ENCODE measurements at places on chromosomes 1 and 21.

DNA sequence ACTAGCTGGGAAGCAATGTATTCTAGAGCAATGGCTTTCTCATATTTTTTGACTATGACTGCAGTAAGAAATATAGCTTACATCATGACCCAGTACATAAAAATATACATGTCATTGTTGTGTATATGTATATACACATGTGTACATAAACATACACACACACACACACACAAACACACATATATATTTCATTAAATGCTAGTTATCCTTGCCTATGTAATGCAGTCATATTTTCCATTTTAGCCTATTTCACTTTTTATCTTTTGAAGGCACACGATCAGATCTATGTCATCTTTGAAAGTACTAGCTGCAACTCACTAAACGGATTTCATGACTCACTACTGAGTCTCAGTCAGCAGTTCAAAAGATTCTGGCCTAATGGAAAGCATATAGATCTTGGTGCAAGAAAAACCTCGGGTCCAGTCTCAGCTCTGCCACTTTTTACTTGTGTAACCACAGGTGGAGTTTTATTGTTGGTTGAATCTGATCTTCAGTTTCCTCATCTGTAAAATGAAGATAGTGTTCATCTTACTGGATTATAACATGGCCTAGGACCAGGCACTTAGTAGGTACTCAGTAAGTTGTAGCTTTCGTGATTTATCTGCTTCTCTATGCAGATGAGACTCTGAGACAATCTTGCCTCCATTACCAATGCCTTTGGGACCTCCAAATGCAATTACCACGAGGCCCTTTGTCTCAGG lies 325.6 kb downstream of the RRAGC start:
- DNase-seq: no peak

DNA sequence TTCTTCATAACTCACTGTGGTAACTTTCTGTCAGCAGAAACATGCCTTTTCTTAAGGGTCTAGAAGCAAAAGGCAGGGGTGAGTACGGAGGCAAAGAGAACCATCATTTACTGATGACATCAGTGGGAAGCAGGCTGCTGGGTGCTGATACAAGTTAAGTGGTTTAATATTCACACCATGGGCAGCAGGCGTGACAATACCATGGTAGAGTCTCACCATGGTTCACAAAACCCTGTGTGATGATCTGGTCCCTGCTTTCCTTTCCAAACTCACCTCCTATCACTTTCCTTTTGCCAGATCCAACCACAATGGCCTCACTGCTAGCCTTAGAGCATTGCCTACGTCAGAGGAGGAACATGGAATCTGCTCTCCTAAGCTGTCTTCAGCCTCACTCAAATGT lies 8.7 kb downstream of the MAB21L3 start:
- DNase-seq: no peak

GRCh38 chr1:57882934-57883641 lies 459.2 kb upstream of the DAB1 start:
- no peak for DNase-seq

DNA sequence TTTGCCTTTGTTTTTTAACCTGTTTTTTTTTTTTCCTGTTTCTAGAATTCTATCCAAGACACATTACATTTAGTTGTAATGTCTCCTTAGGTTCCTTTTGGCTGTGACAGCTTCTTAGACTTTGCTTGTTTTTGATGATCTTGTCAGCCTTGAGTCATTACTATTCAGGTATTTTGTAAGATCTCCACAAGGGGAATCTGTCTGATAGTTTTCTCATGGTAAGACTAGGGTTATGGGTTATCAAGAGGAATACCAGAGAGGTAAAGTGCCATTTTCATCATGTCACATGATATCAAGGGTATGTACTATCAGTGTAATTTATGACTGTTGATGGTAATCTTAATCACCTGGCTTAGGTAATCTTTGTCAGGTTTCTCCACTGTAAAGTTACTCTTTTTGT lies 99.1 kb upstream of the GFI1 start:
- no peak for DNase-seq

- no peak for DNase-seq
Observed at GRCh38 chr1:21385022-21385421, 54.9 kb upstream of the NBPF3 start.

DNA sequence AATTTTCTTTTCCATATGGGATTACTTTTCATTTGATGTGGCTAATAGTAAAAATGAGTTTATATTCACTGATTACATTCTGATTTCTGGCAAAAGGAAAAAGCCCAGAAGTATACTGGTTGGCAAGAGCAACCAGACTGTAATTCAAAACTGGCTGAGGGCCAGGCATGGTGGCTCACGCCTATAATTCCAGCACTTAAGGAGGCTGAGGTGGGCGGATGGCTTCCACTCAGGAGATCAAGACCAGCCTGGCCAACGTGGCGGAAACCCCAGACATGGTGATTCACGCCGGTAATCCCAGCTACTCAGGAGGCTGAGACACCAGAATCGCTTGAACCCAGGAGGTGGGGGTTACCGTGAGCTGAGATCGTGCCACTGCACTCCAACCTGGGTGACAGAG lies 14.5 kb downstream of the SYT11 start:
- no peak for DNase-seq

DNA sequence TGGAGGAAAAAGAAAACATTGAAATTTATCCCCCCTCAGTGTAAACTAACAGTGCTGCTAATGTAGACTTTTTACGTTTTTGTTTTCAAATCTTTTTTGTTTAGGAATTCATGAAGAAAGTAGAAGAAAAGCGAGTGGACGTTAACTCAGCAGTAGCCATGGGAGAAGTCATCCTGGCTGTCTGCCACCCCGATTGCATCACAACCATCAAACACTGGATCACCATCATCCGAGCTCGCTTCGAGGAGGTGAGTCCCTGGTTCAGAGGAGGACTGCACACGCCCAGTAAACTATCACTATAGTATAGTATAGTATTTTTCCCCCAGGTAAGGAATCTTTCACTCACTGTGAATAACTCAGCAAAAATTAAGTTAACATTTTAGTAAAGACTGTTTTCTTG lies 37.8 kb upstream of the BMP8A start:
- DNase-seq: no peak

GRCh38 chr1:109069294-109069693 lies 6.5 kb downstream of the TAF13 start:
- no peak for DNase-seq

DNA sequence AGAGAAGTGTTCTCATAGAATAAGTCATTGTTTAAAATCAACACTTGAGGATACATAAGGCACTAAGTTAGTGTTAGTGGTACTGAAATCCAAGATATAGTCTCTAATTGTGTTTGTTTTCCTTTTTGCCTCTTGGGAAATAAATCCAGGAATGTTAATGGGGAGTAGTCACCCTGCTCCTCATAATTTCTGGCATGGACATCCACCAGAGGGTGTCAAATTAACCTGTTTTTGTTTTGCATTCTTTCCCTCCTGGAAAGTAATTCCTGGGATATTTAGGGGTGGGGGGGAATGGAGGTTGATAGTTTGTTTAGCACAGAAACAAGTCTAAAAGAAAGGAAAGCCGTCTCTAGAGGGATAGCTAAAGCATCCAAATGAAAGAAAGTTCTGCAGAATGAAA lies 87.8 kb upstream of the MAP1LC3C start:
- DNase-seq: no peak

DNA sequence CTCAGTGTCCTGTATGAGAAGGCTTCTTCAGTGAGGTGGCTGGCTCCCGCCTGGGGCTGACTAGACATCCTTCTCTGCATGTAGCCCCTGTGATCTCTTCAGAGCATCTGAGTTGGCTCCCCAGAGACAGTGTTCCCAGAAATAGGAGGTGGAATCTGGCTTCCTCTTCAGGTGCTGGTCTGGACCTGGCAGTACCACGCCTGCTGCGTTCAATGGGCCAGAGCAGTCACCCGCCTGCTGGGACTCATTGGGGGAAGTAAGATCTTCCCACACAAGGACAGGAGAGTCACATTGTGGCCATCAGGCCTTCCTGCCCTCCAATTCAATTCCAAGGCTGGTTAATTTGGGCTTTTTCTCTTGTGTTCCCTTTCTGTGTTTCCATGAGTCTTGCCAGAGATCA lies 51.0 kb downstream of the ADARB1 start:
- no peak for DNase-seq

GRCh38 chr1:34978921-34979320 lies 6.2 kb downstream of the TMEM35B start:
- no peak for DNase-seq

DNA sequence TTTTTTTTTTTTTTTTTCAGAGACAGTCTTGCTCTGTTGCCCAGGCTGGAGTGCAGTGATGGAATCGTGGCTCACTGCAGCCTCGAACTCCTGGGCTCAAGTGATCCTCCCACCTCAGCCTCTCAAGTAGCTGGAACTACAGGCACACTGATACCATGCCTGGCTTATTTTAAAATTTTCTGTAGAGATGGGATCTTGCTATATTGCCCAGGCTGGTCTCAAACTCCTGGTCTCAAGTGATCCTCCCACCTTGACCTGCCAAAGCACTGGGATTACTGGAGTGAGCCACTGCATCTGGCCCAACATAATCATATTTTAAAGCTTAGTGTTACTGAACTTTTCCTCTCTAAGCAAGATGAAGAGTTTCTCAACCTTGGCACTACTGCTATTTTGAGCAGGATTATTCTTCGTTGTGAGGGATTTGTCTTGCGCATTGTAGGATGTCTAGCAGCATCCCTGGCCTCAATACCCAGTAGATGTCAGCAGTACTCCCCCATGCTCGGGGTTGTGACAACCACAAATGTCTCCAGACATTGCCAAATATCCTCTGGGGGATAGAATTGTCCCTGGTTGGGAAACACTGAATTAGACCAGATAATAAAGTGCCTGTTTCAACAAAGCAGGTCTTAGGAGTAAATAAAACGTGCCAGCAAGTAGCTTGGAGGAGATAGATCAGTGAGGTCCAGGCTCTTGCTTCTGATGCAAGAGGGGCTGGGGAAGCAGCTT lies 15.1 kb upstream of the THRAP3 start:
- DNase-seq: no peak

DNA sequence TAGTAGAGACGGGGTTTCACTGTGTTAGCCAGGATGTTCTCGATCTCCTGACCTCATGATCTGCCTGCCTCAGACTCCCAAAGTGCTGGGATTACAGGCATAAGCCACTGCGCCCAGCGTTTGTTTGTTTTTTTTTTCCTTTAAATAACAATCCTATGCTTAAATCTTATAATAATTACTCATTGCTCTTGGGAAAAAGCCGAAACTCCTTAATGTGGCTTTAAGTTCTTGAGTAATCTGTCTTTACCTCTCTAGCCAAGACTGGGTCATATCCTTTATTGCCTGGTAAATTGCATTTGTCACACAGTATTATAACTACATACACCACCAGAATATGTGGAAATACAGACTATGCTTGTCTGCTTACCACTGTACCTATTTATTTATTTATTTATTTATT lies 97.1 kb downstream of the MACF1 start:
- no peak for DNase-seq

DNA sequence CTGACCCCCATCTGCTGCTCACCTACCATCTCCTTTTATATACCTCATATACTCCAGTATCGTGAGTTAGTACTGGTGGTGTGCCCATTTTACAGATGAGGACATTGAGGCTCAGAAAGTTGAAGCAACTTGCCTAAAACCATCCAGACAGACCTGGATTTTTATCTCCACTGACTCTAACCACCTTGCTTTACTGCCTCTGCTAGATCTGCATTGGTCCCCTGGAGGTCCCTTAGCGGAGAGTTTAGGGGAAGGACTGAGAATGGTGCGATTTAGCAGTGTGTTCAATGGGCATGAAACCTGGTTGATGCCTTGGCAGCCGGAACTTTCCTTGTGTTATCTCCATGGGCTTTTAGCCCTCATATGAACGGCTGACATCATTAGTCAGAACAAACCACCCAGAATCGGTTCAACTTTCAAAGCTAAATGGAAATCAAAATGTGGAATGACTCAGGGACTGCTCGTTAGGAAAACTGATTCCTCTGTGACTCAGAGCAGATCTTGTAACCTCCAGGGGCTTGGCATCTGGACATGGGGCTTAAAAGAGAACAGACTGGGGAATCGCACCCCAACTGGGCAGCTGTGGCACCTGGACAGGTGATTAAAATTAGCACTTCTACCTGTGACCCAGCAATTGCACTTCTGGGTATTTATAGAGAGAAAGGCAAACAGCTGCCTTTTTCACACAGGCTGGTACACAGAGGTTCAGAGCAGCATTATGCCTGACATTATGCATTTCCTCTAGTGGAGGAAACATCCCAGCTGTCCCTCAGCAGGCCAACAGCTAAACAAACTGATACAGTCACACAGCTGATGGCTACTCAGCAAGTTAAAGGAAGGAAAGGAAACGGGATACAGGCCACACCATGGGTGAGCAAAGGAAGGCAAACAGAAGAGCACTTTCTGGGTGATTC lies 25.3 kb downstream of the TMEM51 start:
- DNase-seq: no peak

Data from stimulated activated CD8-positive, alpha-beta memory T cell treated with anti-CD3 and anti-CD28 coated beads, Interleukin-2, amount 100 ng/mL, for 1 hour (primary cell).